ENCODE measurements at places on chromosomes 7 and 10.

DNA sequence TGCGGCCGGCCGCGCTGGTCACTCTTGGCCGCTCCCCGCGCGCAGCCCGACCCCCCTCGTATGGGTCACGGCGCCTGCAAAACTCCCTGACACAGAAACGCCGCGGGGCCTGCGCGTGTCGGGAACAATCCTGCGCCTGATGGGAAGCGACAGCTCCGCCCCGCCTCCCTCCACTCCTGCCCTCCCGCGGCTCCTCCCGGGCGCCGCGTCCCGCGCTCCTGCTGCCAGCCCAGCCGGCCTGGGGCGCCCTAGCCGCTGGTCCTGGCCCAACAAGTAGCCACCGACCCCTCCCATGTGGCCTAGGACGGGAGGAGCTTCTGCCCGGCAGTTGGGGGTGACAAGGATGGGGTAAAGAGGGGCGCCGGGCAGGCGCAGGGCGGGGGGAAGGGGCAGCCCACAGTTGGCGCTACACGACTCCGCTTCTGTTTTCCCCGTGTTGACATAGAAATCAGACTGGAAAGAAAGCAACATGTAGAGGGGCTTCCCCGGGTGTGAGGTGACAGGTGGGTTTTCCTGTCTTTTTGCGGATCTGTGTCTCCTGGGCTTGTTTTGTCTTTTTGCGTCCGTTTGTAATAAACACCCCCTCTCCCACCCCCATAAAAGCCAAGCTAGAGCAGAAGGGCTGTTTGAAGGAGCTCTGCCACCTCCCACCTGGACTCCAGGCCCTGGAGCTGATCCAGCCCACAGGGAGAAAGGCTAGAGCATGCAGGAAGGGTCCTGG, 35.1 kb upstream of the PAX2 start:
- DNase-seq, result no peak

GRCh38 chr10:17488848-17489247, 34.5 kb upstream of the ST8SIA6 start:
- no peak for DNase-seq

DNA sequence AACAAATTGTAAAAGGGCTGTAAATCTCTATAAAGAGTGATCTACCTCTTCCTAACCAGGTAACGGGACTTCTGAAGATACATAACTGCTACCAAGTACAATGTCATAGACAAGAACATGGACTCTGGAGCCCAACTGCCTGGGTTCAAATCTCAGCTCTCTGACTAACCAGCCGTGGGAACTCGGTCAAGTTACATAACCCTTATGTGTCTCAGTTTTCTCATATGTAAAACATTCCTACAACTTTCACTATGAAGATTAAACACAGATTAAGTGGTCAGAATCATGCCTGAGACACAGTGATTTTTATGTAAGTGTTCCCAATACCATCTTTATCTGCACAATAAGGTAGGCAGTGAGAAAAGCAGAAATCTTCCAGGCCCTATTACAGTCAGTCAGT, 52.6 kb downstream of the ITGB1 start:
- DNase-seq, result no peak

GRCh38 chr7:125357676-125358455, 428.2 kb upstream of the POT1 start:
- DNase-seq, result no peak

DNA sequence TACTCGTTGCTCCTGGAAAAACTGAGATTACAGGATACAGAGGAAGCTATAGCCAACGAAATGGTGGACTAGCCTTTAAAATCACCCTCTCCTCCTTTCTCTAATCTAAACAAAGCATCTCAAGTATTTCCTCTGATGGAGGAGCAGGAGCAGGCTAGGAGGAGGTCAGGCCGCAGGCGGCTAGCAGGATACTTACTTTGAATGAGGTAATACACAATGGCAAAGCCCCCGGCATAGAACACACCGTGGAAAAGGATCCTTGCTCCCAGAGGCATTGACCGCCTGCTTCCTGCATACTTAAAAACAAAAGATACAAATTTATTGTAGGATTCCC, 64.4 kb downstream of the STK17A start:
- DNase-seq, result no peak

DNA sequence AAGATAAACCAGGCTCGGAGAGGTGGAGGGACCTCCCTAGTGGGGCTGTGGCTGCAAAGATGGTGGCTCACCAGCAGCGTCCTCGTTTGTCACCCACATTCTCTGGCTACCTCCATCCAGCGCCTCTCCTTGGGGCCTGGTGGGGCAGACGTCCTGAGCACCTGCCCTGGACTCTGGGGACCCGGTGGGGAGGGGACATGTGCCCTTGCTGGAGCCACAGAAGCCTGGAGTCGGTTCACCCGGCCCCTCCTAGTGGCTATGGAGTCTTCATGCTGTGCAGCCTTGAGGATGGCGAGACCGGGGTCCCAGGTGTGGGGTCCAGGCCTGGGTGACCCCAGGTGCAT, 14.5 kb downstream of the TTYH3 start:
- no peak for DNase-seq

- no peak for DNase-seq
Observed at GRCh38 chr10:5960070-5960972, 17.0 kb downstream of the IL15RA start.

GRCh38 chr7:93856323-93856722, 34.2 kb downstream of the TFPI2 start:
- no peak for DNase-seq

- no peak for DNase-seq
Observed at GRCh38 chr7:81632418-81632817, 137.4 kb downstream of the HGF start.

GRCh38 chr7:20089431-20089830, 127.8 kb downstream of the MACC1 start:
- no peak for DNase-seq

DNA sequence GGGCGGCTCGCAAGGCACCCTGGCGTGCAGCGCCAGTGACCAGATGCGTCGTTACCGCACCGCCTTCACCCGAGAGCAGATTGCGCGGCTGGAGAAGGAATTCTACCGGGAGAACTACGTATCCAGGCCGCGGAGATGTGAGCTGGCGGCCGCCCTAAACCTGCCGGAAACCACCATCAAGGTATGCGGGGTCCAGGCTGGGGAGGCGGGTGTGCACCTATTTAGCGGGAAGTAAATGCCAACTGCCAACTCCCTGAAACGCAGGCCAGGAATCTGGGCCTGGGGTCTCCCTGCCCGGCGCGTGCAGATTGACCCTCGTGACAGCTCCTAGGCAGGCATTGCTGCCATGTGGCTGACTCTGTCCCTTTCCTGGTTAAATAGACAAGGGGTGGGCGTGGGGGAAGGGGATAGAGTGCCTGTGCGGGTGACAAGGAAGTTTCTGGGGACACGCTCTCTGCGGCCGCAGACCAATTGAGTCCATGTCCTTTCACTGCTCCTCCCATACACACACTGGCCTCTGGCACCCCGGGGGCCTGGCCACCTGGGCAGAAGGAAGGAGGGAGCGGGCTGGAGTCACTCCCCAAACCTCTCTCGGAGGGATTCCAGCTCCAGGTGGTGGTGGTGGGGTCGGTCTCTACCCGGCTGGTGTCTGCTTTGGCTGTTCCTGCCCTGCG, 2.7 kb downstream of the EVX1 start:
- no peak for DNase-seq
